ENCODE measurements at places on chromosomes 6 and 20.

GRCh38 chr6:51893366-51893765 lies 194.0 kb downstream of the PKHD1 start:
- DNase-seq = no peak

DNA sequence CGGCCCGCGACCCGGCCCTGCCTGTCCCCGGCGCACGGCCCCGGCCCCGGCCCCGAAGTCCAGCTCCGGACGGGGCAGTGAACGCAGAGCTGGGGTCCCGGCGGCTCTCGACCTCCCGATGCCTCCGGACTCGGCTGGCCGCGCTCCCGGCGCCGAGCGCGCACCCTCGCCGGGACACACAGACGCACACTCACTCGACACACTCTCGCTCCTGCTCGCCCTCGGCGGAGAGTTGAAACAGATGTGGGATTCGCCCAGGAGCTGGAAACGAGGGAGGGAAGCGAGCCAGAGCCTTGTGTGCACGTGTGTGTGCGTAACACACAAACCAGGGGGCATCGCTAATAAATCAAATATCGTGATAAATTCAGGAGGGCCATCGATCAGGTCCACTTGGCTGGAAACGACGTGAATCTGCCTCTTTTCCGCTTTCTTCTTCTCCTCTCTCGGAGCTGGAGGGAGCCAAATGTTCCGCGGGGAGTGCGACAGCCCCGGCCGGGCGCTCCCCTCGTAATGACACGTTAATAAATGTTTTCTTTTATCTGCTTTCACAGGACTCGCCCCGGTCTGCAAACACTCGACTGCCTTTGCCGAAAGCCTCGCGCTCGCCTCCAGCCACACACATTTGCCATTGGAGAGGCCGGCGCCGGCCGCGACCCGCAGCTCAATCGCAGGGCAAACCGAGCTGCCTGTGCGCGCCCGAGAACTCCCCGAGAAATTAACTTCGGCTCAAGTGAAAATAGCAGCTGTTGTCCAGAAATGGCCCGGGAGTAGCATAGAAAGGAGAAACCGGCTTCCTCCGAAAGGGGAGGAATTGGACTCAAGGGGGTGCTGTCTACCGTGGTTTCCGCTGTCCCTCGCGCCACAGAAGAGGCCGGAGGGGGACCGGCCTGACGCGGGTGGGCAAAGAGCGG lies 828 bp upstream of the SULF2 start:
- DNase-seq = no peak

- DNase-seq = no peak
Measured at GRCh38 chr6:139448051-139448649, 73.7 kb upstream of the CITED2 start.

DNA sequence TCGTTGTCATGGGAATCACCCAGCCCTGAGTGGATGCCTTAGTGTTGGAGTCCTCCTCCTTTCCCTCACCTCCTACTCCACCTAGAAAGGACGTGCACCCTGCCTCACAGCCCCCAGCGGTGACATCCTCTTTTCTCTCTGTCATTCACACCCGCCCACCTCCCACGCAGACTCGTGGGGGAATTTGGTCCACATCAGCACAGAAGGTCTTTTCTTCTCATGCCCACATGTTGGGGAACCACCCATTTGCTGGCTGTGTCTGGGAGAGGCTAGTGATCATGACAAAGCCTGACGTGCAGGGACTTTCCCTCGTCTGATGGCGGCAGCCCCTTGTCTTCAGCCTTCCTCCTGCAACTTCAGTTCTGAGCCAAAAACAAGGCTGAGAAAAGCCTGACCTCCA lies 96.0 kb upstream of the CNKSR3 start:
- peak; percentile 1 for DNase-seq

DNA sequence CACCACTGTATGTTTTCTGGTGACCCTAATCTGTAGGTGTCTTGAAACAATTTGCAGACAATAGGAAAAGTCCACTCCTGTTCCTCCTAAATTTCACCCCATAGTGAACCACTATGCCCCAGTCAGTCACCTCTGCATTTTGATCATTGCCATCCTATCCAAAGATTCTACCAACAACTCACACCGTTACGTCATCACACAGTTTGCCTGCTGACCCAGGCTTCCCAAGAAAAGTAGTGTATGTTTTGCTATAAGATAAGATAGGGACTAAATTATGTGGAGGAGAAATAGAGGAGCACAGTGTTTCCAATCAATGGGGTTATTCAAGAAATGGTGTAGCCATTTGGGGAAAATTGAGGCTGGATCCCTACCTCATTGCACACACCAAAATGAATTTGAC lies 58.8 kb downstream of the GNAS start:
- no peak for DNase-seq

- no peak for DNase-seq
Measured at GRCh38 chr20:51335329-51335841, 207.1 kb downstream of the NFATC2 start.

DNA sequence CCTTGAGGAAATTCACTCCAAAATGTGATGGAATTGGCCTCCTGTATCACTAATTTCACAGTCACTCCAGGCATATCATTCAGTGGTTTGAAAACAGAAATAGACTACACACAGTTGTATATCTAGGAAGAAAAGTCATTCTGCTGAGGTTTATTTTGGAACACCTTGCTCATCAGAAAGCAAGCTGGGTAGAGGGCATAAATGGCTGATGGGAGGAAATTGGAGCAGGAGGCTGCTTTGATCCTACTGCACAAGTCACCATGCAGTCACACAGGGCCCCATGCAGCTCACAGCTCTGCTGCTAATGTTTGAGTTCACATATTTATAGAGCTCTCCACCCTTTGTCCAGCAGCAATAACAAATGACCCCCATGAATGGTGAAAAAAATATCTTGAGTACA lies 12.3 kb downstream of the NHLRC1 start:
- no peak for DNase-seq

GRCh38 chr6:152124429-152125074 lies 317.1 kb downstream of the ESR1 start:
- DNase-seq = no peak

- DNase-seq = no peak
Measured at GRCh38 chr6:145529582-145529981, 205.7 kb downstream of the EPM2A start.
